Stimulated activated CD4-positive, alpha-beta T cell treated with anti-CD3 and anti-CD28 coated beads, Interleukin-15, amount 100 ng/mL, for 24 hours (primary cell): ENCODE measurements at places on chromosomes 7 and 10.

DNA sequence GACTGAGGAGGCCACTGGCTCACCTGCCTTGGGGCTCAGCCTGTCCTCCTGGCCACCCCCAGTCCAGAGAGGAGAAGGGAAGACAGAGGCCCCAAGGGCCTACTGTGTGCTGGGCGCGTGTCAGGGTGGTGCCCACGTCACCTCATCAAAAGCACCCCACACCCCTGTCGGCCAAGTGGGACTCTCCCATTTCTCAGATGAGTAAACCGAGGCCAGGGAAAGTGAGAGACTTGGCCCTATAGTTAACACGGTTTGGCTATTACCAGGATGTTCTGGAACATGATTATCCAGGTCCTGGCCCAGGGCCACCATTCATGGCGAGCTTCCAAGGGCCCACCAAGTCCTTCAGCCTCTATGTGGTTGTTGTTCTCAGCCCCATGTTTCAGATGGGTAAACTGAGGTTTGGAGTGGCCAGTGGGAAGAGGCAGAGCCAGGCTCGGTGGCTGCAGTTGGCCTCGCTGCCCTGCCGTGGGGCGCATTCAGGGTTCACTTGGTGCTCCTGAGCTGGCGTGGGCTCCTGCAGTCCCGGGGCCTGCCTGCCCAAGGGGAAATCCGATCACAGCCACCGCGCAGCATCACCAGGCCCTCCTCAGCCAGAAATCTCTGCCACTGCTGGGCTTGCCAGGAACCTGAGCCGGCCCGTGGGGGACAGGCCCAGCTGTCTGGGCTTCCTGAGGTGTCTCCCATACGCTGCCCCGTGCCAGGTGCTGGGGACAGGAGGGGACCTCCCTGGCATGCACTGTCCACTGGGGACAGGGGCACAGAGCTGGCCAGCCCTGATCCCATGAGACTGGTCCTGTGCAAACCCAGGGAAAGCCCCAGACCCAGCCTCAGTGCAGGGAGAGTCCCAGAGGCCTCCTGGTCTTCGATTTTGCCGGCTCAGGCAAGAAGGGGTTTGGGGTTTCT lies 117.7 kb upstream of the TNRC18 start:
- no peak for DNase-seq

DNA sequence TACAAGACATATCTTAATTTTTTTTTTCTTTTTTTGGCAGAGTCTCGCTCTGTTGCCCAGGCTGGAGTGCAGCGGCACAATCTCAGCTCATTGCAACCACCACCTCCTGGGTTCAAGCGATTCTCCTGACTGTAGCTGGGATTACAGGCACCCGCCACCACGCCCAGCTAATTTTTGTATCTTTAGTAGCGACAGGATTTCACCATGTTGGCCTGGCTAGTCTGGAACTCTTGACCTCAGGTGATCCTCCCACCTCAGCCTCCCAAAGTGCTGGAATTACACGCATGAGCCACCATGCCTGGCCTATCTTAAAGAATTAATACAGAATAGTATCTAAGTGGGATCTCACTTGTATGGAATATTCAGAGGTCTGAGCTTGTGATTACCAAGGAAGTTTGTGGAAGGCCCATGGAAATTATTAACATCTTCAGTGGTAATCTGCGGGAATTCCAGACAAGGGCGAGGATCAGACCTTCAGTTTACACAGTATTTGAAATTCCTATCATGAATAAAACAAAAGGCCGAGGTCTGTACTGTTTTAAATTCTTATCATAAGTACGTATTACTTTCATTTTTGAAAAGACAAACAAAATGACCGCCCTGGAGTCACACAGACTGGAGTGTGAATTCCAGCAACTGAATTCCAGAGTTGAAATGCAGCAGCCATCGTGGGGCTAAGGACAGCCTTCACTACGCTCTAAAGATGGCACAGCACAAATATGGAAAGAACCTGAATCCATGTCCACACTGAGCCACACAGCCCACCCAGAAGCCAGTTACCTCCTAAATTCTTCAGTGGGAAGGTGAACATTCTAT lies 16.7 kb downstream of the GPRIN2 start:
- DNase-seq, result no peak

- no peak for DNase-seq
Observed at GRCh38 chr10:124349996-124350280, 68.8 kb downstream of the OAT start.

- DNase-seq, result no peak
Observed at GRCh38 chr7:98294326-98294725, 12.8 kb downstream of the BRI3 start.

DNA sequence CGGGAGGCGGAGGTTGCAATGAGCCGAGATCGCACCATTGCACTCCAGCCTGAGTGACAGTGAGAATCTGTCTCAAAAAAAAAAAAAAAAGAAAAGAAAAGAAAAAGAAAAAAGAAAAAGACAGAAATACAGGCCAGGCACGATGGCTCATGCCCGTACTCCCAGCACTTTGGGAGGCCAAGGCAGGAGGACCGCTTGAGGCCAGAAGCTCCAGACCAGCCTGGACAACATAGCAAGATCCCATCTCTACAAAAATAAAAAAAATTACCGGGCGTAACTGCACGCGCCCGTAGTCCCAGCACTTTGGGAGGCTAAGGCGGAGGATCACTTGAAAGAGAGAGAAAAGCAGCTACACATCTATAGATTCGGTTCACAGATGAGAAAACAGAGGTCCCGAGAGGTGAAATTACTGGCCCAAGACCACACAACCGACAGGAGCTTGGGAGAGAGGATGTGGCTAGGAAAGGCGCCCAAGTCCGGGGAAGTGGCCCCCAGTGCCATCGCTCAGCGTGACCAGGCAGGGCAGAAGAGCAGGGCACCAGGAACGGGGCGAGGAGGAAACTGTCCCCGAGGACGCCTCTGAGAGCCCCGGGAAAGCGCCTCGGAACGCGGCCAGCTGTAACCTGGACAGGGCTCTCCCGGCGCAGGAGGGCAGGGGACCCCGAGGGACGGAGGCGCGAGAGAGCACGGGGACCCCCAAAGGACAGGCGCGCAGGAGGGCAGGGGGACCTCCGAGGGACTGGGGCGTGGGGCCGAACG lies 612 bp downstream of the SNX8 start:
- DNase-seq, result no peak

DNA sequence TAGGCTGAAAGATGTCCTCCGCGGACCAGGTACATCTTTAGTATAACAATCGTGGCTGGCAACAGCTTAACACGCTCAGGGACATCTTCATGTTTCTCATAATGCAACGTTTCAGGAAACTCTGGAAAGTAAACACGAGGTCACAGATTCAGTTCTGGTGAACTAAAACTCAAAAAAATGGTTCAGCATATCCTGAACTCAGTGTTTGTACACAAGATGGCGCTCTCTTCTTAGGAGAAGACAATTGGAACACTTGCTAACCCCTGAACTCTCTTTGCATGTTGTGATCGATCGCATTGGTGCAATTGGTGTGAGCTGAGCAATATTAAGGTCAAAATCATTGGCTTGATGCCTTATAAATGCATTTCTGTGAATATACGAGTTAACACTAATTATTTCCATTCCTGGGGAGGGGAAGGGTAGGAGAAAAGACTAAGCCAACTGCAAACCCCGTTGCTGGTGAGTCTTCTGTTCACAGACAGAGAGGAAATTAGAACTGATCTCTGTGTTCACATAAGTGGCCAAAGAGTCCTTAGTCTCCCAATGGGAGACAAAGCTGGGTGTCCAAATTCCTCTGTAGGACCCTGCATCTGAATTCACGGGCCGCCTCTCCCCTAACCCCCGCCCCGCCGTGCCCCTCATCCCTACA lies 52.6 kb upstream of the FAM180A start:
- peak; percentile 9 for DNase-seq

DNA sequence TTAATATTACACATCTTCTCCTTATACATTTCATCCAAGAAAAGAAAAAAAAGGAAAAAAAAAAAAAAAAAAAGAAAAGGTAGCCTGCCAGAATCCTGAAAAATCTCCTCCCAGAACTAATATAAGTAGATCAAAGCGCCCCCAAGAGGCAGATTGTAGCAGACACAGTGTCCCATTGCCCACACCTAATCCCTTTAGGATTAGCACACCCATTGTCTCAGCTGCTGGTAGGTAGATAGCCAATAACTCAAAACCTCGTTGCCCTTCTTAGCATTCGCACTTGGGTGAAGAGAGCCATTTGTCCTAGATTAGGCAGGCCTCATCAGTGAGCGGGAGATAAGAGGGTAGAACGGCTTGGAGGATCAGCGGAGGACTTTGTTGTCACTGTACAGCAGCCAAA lies 100.2 kb upstream of the SORCS1 start:
- no peak for DNase-seq

GRCh38 chr10:33214174-33214573 lies 120.3 kb downstream of the NRP1 start:
- no peak for DNase-seq

- no peak for DNase-seq
Observed at GRCh38 chr7:1419688-1420087, 39.6 kb downstream of the MICALL2 start.
